ENCODE measurements at places on chromosomes 13 and 19. TPM values are rescaled to one million over a fixed set of nuclear protein-coding genes. Genes with fewer than 3 reads are reported as not detected.

- peak; percentile 54 for DNase-seq
These were observed at the start of gene LRP3 for GRCh38 chr19:33193865-33194362. Gene LRP3, plus strand, starts transcription at chr19:33194330. Its CDS starts 456 bp downstream, at chr19:33194786.

DNA sequence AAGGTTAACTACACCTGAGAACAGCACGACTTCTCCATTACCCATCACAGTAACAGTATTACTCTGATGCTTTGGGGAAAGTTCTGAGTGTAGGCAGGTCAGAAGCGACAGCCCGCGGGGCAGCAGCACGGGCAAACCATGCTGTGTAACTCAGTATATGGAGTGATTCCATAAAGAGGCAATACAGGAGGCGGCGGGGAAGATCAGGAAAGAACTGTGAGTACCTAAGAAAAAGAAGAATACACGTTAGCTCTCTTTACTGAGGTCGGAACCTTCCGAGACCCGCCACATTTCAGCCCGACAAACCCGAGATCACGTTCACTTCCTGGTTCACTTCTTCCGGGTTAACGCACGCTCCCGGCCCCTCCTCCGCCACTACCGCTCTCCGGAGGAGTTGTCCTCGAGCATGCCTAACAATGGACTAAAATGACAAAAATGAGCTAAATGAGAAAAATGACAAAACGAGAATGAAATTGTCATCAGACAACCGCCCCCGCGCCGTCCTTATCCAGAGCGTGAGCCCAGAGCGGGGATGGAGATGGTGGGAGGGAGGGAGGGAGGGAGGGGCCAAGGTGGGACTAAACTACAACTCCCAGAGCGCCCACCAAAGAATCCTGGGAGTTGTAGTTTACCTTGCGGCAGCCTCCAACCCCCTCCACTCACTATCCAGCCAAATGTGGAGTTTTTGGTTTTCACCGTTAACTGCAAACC is at the start of gene MTRF1:
Gene MTRF1 (minus strand): TSS at position 316 of the 711 bp plus-strand sequence. CDS start 2,669 bp downstream, outside the sequence.
- DNase-seq: peak; percentile 88

DNA sequence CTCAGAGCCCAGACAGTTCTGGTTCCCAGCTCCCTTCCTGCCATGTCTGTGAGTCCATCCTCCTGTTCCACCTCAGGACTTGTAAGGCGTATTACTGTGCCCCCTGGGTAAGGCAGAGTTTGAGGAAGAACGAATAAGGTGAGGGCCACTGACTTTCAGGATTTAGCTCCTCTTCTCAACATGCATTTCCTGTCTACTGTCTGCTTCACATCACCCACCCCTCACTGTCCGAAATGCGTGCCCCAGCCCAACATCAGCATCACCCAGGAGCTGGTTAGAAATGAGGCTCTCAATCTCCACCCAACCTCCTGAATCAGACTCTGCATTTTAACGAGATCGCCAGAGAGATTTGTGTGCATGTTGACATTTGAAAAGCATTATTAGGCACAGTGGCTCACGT is 44.4 kb downstream of the IRS2 start:
- DNase-seq: no peak

GRCh38 chr19:5231857-5232678 is 108.5 kb downstream of the PTPRS start:
- no peak for DNase-seq

- no peak for DNase-seq
These were observed 379.4 kb downstream of the KLF12 start for GRCh38 chr13:73754727-73755292.

DNA sequence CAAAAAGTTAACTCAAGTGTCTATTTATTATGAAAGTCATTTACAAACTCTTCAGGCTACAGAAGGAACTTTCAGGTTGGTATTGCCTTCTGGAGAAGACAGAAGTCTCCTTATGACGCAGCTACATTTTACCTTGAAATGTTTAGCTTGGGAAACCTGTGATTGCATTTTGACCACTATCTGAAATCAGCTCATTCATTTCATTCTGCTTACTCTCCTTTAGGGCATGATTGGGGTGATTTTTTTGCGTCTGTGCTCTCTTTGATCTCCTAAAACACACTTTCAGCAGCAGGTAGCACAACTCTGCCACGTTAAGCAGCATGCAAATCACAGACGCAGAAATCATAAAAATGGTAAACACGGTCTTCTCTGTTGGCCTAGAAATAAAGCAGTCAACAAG is 9.6 kb downstream of the GJB6 start:
- no peak for DNase-seq

GRCh38 chr13:54750521-54750920 is 1721.9 kb downstream of the OLFM4 start:
- DNase-seq: no peak

GRCh38 chr13:94196413-94196812 is 283.1 kb downstream of the DCT start:
- DNase-seq: no peak

- no peak for DNase-seq
These were observed 22.7 kb downstream of the AKT2 start for GRCh38 chr19:40262422-40262821.

- DNase-seq: no peak
These were observed 158.9 kb downstream of the CACNA1A start for GRCh38 chr19:13347367-13347766.

GRCh38 chr13:22757530-22758120 is 423.2 kb upstream of the SGCG start:
- no peak for DNase-seq

DNA sequence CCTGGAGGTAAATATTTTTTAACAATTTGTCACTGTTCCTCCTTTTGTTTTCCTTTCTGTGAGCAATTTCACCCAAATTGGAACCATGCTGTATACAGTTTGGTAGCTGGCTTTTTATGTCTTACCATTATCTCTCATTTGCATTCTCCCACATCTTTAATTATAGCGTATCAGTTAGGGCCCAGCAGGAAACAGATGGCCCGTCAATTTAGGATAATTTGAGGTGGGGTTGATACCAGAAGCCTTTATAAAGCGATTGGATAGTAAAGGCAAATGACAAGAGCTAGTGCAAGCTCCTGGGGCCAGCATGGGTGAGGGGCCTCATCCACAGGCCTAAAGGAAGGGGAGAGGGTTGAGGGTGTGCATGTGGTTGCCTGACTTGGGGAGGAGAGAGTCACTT is 3.8 kb upstream of the IFNL4 start:
- no peak for DNase-seq

- DNase-seq: no peak
These were observed 8.0 kb downstream of the UBXN6 start for GRCh38 chr19:4449639-4450028.

- DNase-seq: no peak
These were observed 55.5 kb upstream of the SERP2 start for GRCh38 chr13:44318161-44318560.

GRCh38 chr13:113746671-113747070 is 12.4 kb upstream of the TMEM255B start:
- peak; percentile 32 for DNase-seq

DNA sequence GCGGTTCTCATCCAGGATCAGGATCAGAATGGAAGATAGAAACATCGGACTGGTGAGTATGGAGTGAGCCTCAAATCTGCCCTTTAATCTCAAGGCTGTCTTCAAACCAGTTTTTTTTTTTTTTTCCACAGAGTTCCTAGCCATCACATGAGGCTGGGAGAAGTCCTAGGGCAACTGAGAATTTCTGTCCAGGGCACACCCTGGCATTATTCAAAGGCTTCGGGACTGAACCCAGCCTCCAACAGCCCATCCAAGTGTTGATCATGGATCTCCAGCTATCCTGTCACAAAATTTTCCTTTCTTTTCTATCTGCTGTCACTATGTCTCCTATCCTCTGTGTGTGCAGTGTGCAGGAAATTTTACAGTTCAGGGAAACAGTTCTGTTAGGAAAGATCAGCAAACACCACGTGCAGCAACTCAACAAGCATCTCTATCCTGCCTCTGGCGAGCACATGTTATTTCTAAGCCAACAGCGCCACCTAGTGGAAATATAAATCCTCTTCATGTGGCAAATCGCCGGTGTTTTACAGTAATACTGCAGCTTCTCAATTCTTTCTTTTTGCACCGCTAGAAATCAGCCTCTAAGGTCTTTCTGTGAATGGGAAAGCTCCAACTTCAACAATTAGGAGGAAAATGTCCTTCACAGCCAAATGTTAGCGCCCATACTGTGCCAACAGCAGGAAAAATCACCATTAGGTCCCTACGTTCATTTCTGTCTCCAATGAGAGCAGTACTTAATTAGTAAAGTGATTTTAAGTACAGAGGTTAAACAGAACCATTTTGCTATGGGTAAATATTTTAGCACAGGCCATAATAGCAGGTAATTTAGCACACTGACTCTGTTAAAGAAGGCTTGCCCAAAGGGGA is 21.4 kb upstream of the ZNF181 start:
- no peak for DNase-seq

DNA sequence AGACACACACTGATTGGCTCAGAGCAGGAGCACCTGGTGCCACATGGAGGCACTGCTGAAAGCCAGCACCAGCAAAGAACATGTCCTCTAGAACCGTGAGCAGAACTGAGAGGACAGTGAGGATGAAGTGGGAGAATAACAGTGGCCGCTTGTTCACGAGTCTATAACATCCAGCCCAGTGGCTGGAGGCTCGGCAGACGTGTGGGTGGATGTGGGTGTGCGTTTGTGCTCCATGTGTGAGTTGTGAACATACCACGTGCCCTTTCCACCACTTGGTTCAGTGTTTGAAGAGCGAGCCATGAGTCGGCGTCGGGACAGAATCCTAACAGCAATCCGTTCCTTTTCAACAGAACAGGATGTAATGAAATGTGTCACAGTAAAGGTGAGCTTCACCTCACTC is 113.0 kb downstream of the SOX1 start:
- no peak for DNase-seq

- no peak for DNase-seq
These were observed 1.7 kb downstream of the TUBA3C start for GRCh38 chr13:19179916-19180315.

DNA sequence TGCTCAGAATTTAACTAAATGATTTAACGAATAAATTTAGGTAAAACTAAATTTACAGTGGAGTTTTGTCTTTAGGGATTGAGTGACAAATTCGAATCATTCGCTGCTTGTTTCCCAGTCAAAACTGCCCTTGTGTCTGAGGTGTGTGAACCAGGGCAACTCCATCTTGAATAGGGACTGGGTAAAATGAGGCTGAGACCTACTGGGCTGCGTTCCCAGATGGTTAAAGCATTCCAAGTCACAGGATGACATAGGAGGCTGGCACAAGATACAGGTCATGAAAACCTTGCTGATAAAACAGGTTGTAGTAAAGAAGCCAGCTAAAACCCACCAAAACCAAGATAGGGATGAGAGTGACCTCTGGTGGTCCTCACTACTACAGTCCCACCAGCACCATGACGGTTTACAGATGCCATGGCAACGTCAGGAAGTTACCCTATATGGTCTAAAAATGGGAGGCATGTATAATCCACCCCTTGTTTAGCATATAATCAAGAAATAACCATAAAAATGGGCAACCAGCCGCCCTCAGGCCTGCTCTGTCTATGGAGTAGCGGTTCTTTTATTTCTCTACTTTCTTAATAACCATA is 10.2 kb upstream of the ANKRD10 start:
- DNase-seq: no peak

GRCh38 chr19:55649268-55650125 is 1.5 kb downstream of the CCDC106 start:
- DNase-seq: no peak

DNA sequence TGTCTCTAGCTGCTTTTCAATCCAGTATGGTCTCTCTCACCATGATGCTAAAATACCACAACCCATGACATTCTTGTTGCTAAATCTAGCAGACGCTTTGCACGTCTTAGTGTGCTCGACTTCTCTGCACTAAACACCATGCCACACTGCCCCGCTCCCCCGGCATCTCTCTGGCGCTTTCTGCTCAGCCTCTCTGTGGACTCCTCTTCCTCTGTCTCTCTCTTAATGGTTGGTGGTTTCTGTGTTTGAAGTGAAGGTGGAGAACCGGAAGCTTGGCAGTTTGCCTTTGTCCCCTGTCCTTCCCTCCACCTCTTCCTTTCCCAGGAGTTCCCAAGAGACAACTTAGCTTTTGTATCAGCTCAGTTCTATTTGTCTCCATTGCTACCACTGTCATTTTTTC is 8.8 kb downstream of the ERCC5 start:
- DNase-seq: no peak

- DNase-seq: no peak
These were observed 1547.8 kb downstream of the EFNB2 start for GRCh38 chr13:104987621-104988020.

DNA sequence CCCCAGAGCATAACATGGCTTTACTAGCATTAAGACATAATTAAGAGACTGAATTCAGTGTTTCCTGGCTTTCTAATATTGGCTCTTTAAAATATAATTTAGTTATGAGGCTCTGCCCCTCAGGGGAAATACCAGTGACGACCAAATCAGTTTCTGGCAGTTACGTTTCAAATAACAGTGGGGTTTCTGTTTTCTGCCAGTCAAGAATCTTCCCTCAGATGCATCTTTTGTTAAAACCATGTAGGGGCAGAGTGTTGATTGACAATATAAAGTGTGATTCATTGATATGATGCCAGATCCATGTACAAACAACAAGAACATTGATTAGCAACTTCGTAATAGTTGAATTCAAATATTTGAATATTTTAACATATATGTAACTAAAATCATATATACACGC is 1169.7 kb downstream of the DIAPH3 start:
- DNase-seq: no peak

GRCh38 chr19:38561658-38562057 is 56.1 kb downstream of the MAP4K1 start:
- peak; percentile 33 for DNase-seq

DACT3 gene
- total RNA-seq: 4.9 TPM

ZNF850 gene
- 3.3 TPM for total RNA-seq

MEIOSIN gene
- total RNA-seq: not detected

RAB11B gene
- total RNA-seq: 101 TPM

NACC1 gene
- total RNA-seq: 35.2 TPM

BST2 gene
- 165 TPM for total RNA-seq

GFY gene
- not detected for total RNA-seq

LGALS7 gene
- not detected for total RNA-seq

LILRA1 gene
- total RNA-seq: 7.6 TPM

ADPRHL1 gene
- 2.7 TPM for total RNA-seq

KLK12 gene
- total RNA-seq: 1.9 TPM

NLRP7 gene
- total RNA-seq: 0.15 TPM

PODNL1 gene
- total RNA-seq: 2.7 TPM

B3GNT3 gene
- 1.6 TPM for total RNA-seq

MBD3L3 gene
- not detected for total RNA-seq

Data from lower lobe of right lung (tissue), 2 donors.